ENCODE measurements at places on chromosomes 2 and 18. TPM values are rescaled to one million over a fixed set of nuclear protein-coding genes. Genes with fewer than 3 reads are reported as not detected.

DNA sequence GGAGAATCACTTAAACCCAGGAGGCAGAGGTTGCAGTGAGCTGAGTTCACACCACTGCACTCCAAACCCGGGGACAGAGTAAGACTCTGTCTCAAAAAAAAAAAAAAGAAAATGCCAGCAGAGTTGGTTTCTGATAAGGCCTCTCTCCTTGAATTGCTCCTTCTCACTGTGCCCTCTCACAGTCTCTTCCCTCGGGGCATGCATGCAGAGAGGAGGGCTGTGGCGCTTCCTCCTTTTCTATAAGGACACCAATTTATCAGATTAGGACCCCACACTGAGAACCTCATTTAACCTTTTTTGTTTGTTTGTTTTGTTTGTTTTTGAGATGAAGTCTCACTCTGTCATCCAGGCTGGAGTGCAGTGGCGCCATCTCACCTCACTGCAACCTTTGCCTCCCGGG, 110.5 kb downstream of the ZFP36L2 start:
- no peak for DNase-seq

DNA sequence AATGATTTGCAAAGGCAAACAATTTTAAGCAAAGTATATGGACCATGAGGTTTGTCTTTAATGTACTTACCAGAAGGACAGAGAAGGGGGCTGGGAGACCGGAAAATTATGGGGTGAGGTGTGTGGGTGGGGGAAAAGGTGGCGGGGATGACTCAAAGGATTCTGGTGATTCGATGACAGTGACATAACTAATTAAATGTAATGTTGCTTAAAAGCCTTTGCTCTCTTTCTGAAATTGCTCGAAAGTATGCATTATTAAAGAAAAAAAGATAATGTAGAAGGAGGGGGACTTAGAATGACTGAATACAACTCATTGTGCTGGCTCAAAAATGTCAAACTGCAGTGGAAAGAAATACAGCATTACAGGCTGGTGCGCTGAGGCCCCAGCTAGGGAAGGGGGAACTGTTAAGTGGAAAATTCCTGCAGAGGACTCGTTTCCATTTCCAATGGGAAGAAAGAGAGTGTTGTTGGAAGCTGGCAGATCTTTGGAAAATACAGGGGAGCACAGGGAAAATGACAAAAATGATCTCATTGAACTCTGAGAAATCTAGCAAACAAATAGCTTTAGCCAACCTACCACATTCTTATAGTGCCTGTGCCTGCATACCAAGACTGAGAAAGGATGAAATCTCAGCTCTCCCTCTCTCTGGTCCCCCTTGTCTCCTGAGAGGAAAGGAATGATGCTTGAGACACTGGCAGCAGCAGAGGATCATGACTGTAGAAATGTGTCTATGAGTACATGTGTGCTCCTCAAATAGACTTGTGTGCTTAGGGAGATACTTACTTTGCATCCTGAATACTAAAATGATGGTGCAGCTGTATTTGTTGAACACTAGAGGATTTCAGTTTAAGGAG, 632.4 kb downstream of the NYAP2 start:
- peak; percentile 64 for DNase-seq

DNA sequence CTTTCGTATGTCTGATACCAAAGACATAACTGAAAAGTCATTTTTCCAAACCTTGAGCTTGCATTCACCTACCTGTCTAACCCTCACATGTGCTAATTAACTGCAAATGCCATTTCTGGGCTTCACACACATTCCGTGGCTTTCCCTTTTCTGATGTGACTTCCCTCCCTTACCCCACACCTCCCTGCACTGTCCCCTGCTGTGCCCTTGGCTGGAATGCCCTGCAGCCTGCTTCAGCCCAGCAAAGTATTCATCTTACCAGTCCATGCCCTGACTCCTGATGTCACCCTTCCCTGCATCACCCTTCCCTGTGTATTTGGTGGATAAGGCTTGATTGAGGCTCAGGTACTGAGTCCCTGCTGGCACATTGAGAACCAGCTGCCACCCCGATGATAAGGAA, 12.2 kb downstream of the RETSAT start:
- DNase-seq: no peak

DNA sequence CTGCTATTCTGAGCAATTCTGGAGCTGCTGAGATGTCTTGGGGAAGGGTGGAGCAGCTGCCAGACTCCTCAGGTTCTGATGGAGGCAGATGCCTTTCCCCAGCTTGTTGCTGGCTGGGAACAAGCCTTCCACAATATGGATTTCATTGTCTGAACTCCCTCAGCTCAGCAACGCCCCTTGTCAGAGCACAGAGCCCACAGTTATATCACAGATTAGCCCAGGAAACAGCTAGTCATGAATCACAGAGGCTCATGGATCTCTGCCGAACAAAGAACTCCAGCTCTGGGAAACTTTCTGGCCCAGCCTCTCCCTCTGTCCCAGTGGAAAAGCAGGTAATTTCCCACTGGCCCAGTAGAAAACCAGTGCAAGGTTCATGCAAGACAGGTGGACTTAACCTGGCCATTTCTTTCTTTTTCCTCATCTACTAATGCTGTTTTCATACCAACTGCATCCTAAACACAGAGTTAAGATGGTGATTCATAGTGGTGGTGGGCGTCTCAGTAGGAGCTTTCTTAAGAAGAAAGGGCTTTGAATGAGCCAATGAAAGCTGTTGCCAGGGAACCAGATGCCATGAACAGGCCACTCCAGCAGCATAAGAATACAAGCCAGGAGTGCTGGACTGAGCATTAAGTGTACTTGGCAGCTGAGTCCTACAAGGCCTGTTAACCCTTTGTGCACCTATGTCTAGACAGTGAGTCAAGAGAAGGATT, 8.7 kb upstream of the KIAA2012 start:
- no peak for DNase-seq

DNA sequence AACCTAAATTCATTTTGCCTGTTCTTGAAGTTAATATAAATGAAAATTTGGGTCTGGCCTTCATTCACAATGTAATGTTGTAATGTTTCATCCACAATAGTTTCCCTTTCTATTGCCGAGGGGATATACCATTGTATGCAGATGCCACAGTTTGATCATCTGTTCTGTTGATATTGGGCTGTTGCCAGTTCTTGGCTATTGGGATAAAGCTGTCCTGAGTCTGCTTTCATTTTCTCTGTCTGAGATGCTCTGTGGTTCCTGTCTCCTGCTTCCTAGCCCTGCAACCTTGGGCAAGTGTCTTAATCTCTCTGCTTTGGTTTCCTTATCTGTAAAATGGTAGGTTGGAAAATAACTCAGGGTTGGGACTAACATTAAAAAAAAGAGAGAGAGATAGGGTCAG, 25.2 kb downstream of the B3GNT2 start:
- no peak for DNase-seq

GRCh38 chr2:54394392-54394791, 61.7 kb upstream of the SPTBN1 start:
- DNase-seq: peak; percentile 9

CCDC68 gene
- total RNA-seq: not detected

DNA sequence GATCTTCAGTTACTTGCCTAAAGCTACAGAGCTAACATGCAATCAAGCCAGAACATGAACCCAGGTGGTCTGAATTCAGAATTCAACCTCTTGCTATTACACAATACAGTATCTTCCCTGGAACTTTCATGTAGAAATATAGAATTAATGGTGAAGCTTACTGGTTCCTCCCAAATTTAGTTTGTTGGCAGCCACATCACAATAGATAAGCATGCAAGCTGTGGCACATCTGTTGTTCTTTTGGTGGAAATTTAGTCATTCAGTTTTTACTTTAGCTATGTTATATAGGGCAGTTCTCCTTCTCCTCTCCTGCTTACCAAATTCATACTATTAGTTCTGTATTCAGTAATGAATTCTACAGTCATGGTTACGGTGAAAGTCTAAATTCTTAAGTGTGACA, 101.0 kb upstream of the RNF152 start:
- no peak for DNase-seq

DNA sequence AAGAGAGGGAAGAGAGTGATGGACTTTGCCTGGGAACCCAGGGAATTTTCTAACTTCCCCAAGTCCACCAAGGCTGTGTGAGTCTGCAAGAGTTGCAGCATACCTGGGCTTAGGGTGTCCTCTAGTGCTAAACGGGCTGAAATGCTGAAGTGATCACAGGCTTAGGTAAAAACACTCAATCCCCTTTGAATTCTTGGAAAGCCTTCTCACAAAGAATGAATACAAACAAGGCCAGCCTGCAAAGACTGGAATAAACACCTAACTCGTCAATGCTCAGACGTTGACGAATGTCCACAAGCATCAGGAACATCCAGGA, 30.0 kb upstream of the BMP10 start:
- DNase-seq: no peak

G6PC2 gene
- not detected for total RNA-seq

DNA sequence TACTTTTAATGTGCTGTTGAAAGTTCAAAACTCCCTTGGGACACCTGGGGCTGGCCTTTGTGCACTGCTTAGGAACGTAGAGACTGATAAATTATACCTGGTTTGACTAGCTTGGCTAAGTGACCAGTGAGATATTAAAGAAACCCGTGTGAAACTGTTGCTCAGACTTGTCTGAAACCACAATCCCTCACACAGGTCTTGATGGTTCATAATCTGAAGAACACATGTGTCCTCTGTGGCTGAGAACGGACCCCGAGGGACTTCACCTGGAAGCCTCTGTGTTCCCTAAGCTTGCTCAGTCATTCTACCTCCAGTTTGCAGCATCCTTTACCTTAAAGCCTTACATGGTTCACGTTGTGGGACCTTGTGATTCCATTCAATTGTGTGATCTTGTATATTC, 218.8 kb downstream of the CBLN2 start:
- no peak for DNase-seq

DNA sequence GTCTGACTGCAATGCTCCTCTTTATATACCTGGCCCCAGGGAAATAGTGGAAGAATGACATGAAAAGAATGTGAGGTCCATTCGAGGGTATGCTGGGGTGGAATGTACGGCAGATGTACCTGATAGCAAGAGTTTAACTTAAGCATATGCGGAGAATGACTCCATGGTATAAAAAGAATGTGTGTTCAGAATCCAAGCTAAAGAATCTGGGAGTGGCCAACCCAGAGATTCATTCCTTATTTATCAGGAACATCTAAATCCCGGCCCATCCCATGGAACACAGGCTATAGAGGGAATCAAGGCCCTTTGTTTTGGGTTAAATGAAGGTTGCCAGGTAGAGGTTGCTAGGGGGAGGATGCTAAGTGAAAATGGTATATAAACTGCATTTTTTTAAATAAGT, 150.0 kb downstream of the ZNF385B start:
- DNase-seq: no peak

DYNAP gene
- total RNA-seq: not detected

DNA sequence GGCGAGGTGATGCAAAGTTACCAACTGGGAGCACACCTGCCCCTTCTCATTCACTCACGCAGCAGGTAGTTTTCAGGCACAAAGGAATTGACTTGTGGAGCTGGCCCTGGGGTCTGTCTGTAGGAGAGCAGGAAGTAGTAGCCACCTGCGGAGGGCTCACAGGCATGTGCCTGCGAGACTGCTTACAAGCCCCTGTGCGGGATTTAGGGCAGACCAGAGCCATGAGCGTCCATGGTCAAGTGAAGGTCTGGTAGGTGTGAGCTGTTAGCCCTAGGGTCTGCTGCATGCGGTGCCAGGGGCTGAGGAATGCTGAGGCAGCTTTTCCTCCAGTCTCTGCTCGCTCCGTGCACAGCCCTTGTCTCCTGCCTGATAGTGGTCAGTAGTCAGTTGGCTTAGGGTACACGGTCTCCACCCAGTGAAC, 18.9 kb downstream of the INPP4A start:
- DNase-seq: no peak

LAMA1 gene
- not detected for total RNA-seq

OST4 gene
- 307 TPM for total RNA-seq

CXCR4 gene
- 139 TPM for total RNA-seq

GRCh38 chr2:28398101-28398834, 5.6 kb downstream of the FOSL2 start:
- no peak for DNase-seq

- no peak for DNase-seq
These were observed 295.1 kb upstream of the RAB12 start for GRCh38 chr18:8314124-8314523.

NEB gene
- total RNA-seq: 0.05 TPM

FAHD2A gene
- 42.8 TPM for total RNA-seq

- no peak for DNase-seq
These were observed 28.9 kb upstream of the CDH19 start for GRCh38 chr18:66632756-66633155.

DNA sequence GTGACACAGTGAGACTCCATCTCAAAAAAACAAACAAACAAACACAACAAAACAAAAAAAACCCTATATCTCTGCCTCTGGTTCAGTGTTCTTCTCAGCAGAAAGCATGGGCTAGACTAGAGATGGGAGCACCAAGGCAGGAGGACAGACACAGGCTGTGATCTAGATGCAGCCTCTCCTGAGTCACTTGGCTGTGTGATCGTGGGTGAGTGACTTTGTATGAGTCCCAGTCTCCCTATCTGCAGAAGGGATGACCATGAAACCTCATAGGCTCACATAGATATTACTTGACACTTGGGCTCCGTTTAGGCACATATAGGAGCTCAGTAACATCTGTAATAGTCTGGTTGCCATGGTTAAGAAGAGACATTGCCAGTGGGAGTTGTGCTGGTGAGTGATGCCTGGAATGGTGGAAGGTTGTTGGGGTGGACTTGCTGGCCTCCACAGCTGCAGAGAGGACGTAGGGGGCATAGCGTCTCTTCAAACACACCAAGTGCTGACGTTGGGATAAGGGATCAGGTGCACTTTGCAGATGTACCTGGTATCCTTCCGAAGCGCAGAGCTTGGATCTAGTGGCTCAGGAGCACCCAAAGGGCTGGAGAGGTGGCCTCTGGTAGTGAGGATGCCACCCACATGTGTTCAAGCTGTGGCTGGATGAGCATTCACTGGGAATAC, 318.9 kb upstream of the HS6ST1 start:
- no peak for DNase-seq

IDH1 gene
- 32.9 TPM for total RNA-seq

DNA sequence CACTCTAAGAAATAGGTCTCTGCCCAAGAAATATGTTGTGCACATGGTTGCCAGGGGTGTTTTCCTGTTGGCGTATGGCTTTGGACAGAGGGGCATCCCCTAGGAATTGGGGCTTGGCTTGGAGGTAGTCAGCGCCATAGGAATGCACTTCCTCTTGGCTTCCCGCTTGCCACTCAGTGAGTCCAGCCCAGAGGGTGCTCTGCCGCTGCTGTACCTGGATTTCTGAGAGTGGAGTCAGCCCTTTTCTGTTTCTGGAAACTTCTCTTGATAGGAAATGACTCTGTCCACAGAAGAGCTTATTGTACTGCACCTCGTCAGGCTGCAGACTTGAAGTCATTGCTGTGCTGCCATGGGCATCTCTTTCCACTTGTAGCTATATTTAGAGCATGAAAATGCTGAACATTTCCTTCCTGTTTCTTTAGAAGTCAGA, 116.7 kb upstream of the MGAT5 start:
- DNase-seq: peak; percentile 45

TTC32 gene
- 17.3 TPM for total RNA-seq

DNA sequence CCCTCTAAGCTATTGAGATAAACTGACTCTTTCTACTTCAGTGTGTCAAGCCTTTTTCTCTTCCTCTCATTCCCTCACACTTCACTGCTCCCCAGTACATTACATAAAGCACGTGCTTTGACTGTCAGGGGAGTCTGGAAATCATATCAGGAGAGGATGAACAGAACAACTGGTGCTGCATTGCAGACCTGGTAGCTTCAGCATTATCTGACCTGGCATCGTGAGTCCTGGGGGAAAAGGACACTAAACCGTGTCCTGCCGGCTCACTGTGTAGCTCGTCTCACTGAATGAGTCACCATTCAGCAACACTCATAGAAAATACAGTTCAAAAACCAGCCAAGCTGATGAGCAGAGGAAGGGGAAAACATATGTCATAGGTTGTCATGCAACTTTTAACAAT, 108.5 kb upstream of the UNC80 start:
- no peak for DNase-seq

GRCh38 chr2:39913648-39914461, 134.8 kb upstream of the THUMPD2 start:
- no peak for DNase-seq

TUBA3E gene
- total RNA-seq: not detected
